ENCODE measurements at places on chromosomes 4 and X.

- DNase-seq, result no peak
Measured at GRCh38 chrX:23369027-23369426, 34.4 kb downstream of the PTCHD1 start.

GRCh38 chr4:137408527-137409177, 123.6 kb downstream of the PCDH18 start:
- no peak for DNase-seq

GRCh38 chrX:43552156-43552555, 103.9 kb upstream of the MAOA start:
- no peak for DNase-seq

GRCh38 chr4:156805696-156806095, 165.9 kb downstream of the PDGFC start:
- DNase-seq, result no peak

GRCh38 chrX:79080141-79080540, 64.3 kb upstream of the GPR174 start:
- no peak for DNase-seq
